ENCODE measurements at places on chromosomes 7 and 10. TPM values are rescaled to one million over a fixed set of nuclear protein-coding genes. Genes with fewer than 3 reads are reported as not detected.

GDF2 gene
- total RNA-seq, result not detected

PRKG1 gene
- total RNA-seq, result 0.31 TPM

TCAF2 gene
- 29.6 TPM for total RNA-seq

VGF gene
- total RNA-seq, result not detected

OR2A7 gene
- 5.4 TPM for total RNA-seq

TMEM106B gene
- 17.5 TPM for total RNA-seq

MSMB gene
- not detected for total RNA-seq

SCRN1 gene
- 2.4 TPM for total RNA-seq

Measured in CD4-positive, alpha-beta T cell (primary cell).